Left ventricle myocardium superior (tissue), 1 donor: ENCODE measurements at places on chromosomes 1 and 21.

DNA sequence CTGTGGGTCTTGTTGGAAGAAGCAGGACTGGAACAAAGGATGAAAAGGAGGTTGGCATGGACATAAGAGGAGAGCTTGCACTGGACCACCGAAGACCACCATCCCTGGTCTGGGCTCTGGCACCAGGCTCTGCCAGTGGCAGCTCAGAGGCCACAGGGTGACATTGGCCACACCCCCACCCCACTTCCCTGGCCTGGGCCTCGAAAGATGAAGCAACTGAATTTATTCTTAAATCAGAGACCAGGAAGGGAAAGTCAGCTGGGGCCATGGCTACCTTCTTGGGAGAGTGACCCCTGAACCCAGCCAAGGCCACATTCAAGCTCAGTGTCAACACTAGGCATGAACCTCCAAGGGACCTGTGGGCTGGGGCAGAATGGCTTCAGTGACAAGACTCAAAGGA is 4.0 kb downstream of the KLHDC7A start:
- DNase-seq, result no peak

DNA sequence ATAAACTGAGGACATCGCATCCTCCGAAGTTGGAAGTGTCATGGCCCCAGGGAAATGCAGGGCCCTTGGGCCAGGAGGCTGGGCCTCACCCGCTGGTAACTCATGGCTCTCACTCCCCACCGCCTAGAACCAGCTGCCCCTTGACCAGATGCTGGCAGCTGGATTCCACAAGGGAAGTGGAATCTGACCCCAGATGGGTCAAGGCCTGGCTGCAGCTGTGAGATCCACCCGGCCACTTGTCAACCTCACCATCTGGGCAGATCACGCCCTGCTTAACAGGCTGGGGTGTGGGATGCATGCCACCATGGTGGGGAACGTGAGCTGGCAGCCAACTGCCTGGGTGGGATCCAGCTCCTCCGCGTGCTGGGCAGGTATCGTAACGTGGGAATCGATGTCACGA is 25.5 kb downstream of the KCNAB2 start:
- DNase-seq, result no peak

DNA sequence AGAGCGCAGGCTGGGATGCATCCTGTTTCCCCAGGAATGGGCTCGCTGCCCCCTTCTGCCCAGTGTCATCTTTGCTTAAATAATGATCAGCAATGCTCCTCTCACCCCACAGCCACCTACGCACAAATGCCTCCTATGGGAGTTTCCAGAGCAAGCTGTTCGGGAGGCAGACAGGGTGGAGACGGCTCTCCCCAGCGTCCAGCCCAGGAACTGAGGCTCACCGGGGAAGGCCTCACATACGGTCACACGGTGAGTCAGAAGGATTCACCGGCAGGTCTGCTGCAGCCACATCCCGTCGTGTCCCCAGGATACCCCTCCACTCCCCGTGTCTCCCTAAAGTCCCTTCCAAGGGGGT is 40.3 kb upstream of the RUNX3 start:
- DNase-seq, result no peak

DNA sequence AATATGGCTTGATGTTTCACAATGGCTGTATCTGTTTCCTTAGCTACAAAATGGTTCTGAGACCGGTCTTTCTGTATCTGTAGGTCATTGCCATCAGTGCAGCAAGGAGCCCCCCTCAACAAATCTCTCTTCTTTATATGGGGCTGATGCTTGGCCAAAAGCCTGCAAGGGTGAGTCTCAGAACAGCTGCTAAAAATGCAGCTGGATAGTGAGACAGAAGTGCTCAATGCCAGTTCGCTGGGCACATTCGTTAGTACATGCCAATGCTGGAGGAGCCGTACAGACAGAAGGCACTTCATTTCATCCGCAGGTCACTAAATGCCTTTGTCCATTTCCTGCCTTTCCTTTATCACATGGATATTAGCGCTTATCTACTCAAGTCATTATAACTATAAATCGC is 67.3 kb downstream of the RUNX1 start:
- DNase-seq, result no peak

DNA sequence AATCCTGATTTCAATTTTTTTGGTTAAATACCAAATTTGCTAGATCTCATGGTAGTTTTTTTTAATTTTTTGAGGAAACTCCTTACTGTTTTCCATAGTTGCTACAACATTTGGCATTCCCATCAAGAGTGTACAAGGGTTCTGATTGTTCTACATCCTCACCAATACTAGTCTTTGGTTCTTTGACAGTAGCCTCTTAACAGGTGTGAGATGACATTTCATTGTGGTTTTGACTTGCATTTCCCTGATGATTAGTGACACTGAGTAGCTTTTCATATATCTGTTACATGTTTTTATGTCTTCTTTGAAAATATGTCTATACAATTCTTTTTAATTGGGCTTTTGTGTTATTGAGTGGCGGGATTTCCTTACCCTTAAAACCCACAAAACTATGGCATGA is 20.9 kb upstream of the RGS13 start:
- DNase-seq, result no peak

DNA sequence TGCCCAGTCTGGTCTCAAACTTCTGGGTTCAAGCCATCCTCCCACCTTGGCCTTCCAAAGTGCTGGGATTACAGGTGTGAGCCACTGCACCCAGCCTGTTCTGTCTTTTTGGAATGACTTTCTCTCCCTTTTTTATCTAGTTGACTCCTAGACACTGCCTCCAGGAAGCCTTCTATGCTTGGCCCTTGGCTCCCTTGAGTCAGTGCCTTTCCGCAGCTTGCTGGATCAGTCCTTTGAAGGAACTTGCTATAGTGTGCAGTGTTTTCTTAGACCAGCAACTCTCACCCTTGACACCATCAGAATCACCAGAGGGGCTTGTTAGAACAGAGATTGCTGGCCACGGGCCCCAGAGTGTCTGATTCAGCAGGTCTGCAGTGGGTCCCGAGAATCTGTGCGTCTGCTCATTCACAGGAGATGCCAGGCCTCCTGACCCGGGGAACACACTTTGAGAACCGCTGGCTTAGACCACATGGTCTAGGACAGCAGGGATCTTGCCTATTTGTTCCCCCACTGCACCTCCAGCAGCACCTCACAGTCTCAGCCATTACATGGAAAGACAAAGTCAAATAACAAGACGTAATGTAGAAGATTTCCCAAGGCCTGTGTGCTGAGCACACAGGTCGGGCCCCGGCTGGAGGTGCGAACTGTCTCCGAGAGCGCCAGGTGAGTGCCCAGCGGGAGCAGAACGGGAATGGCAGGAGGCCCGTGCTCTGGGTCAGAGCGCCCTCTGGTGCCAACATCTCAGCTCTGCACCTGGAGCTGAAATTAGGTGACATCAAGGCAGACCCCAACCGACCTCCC is 27.4 kb upstream of the CTPS1 start:
- peak; percentile 82 for DNase-seq

- DNase-seq, result no peak
These were observed 516.6 kb downstream of the KIF26B start for GRCh38 chr1:245671349-245671748.

GRCh38 chr1:45998020-45998617 is 134.3 kb downstream of the PIK3R3 start:
- DNase-seq, result no peak

DNA sequence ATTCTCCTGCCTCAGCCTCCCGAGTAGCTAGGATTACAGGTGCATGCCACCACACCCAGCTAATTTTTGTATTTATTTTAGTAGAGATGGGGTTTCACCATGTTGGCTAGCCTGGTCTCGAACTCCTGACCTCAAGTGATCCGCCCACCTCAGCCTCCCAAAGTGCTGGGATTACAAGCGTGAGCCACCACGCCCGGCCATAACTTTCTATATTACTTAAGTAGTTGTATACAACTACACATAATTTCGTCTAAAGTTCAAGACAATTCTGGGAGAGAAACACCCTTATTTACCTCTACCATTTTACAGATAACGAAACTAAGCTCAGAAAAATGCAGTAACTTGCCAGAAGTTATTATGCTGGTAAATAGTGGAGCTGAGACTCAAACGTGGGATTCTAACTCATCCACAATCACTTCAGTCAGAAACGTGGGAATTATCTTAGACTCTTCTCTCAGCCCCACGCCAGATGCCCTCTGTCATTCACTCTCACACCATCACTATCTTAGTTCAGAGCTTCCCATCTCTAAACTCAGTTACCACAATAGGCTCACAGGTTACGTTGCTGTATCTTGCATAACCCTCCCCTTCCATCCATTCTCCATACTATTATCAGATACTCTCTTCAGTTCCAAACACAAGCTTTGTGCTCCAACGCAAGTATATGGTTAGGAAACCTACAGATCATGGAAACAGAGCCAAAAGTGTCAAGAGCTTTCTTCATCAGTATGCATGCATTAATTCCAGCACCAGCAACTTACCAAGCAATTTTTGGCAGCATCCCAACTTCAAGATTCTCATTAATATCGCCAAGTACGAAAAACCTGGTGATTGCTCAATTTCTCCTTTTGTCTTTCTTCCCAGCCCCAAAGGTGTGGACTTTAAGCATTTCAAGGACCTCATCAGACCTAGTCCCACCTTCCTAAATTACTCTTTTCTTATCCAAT is 69.3 kb downstream of the RERE start:
- no peak for DNase-seq

GRCh38 chr1:182644886-182645285 is 39.5 kb downstream of the RGS8 start:
- no peak for DNase-seq

GRCh38 chr1:184691719-184692324 is 62.8 kb downstream of the EDEM3 start:
- no peak for DNase-seq

GRCh38 chr1:186575348-186575747 is 104.9 kb downstream of the PTGS2 start:
- no peak for DNase-seq

DNA sequence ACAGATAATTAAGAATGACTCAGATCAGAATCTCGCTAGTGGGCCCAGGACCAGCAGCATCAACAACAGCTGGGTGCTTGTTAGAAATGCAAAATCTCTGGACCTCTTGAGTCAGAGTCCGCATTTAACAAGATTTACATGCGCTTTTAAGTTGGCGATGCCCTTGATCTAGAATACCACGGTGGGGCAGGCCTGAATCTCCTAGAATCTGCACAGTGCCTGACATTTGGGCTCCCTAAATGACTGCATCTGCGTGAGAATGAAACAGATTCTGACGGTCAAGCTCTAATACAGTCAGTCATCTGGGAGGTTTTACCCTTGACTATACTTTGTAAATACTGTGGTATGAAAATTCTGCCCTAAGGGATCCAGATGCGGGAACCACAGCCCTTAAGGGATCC is 17.2 kb upstream of the RAB29 start:
- no peak for DNase-seq
